Activated B cell treated with CpG ODN at 0.5 μM for 24 hours (primary cell): ENCODE measurements at places on chromosomes 2 and 18.

DNA sequence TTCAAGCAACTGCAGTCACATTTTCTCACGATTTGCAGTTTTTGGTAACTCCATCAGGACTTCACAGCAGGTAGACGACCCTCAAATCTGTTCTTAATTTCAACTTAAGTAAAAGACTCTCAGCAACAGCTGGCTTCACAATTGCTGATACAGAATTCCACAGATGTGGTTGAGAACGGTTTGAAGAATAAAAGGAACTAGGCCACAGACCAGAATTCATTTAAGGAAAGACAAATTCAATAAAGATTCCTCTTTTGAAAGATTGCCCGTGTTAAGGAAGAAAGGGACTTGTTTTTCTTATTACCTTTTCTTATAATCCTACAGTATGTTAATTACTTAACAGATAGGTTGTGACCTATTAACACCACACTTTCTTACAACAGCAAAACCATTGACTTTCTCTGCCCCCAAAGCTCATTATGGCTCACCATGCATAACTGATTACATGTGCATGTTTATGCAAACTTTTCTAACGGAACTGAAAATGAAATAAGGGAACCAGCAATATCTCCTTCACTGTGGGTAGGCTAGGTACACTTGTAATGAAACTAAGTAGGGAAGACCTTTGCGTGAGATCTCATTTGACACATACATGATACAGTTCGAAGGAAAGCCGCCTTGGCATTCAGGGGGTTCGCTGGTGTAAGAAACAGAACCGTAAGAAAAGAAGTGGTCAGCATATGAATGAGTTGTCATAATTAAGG lies 4.7 kb upstream of the ZNF516 start:
- no peak for DNase-seq

- no peak for DNase-seq
Measured at GRCh38 chr2:218988164-218988563, 3.2 kb upstream of the FEV start.

DNA sequence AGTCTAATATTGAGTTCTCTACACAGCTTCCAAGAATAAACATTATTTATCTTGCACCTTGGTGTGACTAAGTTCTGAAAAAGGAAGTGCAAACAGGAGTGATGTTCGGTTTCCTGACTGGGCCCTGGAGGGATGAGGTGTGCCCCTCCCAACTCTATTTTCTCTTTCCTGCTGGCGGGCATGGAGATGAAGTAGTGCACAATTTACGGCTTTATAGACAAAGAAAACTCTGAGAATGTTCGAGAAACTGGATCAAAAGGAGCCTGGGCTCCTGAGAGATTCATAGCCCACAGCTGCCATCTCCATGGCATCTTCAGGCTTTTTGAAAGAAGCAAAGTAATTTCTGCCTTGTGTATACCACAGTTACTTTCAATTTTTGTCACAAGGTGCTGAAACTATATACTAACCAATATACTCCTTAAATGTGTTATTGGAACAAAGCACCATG lies 22.3 kb downstream of the LRATD1 start:
- no peak for DNase-seq

DNA sequence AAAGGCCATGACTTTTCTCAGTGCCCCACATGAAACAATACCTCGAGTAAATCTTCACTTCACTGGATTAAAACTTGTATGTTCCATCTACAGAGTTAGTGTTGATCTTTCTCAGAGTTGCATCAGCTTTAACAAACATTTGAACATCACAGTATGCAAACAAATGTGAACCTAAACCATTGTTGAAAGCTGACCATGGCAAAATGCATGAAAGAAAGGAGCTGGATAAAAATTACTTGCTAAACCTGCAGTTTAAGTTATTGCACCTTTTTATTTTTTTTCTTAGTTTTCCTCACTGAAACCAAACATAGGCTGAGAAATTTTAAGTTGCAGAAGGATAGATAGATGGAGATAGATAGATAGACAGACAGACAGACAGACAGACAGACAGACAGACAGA lies 107.2 kb upstream of the UGP2 start:
- no peak for DNase-seq

- no peak for DNase-seq
Measured at GRCh38 chr18:37764541-37765288, 199.1 kb upstream of the CELF4 start.

DNA sequence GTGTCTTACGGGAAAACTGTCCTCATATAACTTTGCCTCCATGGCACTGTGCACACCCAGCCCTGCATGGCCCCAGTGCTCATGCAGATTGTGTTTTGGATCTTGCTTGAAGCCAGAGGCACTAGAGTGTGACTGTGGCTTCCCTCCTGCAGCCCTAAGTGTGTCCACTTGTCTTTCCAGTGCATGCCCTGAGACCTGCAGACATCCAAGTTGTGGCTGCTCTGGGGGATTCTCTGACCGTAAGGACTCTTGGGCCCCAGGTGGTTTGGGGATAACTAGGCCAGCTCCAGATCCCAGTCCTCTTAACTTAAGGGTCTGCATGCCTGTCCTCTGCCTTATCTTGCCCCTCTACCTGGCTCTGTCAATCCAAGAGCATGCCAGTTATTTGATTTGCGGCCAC lies 96.6 kb downstream of the PLB1 start:
- DNase-seq, result no peak

DNA sequence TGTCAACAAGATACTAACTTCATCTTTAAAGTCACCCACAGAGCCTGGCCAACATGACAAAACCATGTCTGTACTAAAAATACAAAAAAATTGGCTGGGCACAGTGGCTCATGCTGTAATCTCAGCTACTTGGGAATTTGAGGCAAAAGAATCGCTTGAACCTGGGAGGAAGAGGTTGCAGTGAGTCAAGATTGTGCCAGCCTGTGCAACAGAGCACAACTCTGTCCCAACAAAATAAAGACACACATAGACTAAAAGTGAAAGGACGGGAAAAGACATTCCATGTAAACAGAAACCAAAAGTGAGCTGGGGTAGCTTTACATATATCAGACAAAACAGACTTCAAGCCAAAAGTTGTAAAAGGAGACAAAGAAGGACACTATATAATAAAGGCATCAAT lies 34.8 kb downstream of the USP34 start:
- DNase-seq, result no peak

- DNase-seq, result no peak
Measured at GRCh38 chr2:64341461-64341860, 112.5 kb upstream of the LGALSL start.

DNA sequence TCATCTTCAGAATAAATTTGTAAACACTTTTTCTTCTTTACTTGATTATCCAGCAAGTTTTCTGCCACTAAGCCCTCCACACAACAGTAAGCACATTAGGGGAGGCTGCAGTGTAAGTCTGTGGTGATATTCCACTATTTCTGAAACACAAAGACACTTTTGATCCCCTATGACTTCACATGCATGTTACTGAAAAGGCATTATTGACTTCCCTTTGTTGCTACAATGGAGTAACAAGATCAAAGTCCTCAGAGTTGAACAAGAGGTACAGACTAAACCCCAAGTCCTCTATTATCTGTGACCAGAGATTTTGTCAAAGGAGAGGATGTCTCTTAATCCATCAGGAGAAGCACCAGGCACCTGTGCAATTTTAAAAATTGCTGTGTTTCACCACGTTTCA lies 157.9 kb downstream of the CD226 start:
- no peak for DNase-seq

- no peak for DNase-seq
Measured at GRCh38 chr2:217959723-217960122, 43.1 kb downstream of the TNS1 start.

DNA sequence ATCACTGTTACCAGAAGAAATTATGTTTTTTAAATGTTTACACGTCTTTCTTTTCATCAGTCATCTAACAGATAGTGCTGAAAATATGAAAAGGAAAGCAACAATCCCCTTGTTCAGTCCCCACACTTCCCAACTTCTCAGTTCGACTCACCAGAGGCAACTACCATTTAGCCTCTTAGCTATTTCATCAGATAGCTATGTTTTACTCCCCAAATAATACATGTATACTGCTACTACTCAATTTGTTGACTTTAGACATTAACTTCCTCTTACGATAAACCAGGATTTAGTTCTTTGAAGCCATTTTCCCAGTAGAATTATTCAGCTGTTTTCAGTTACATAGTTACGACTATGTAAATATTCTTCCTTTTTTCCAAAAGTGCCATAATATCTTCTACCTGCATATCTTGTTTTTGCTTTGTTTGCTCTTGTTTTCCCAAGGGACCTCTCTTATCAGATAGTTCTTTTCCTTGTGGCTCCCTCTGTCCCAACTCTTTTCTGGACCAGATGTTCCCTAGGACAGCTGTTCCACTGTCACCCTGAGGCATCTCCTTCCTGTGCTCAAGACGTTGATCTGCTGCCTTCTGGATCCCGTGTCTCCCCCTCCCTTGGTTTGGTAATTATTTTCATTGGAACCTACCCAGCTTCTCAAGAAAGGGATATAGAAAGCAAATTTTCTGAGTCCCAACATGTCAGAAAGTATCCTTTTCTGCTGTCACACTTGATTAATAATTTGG lies 289.3 kb upstream of the TANK start:
- DNase-seq, result no peak
